Lung (tissue), 17 donors: ENCODE measurements at places on chromosomes 11 and 22. TPM values are rescaled to one million over a fixed set of nuclear protein-coding genes. Genes with fewer than 3 reads are reported as not detected.

The TRMT112 gene
- polyA plus RNA-seq, result 484 TPM

The MS4A7 gene
- 50.6 TPM for polyA plus RNA-seq

The CARD18 gene
- not detected for polyA plus RNA-seq

The RTN4RL2 gene
- 1.8 TPM for polyA plus RNA-seq

The CD44 gene
- 636 TPM for polyA plus RNA-seq

The UPB1 gene
- 0.87 TPM for polyA plus RNA-seq

The TBX10 gene
- not detected for polyA plus RNA-seq

The APOL1 gene
- polyA plus RNA-seq, result 39.6 TPM

The SLC22A9 gene
- polyA plus RNA-seq, result not detected

The PNPLA5 gene
- polyA plus RNA-seq, result not detected

The BIK gene
- 3.1 TPM for polyA plus RNA-seq
